ENCODE measurements at places on chromosomes 1 and 21.

DNA sequence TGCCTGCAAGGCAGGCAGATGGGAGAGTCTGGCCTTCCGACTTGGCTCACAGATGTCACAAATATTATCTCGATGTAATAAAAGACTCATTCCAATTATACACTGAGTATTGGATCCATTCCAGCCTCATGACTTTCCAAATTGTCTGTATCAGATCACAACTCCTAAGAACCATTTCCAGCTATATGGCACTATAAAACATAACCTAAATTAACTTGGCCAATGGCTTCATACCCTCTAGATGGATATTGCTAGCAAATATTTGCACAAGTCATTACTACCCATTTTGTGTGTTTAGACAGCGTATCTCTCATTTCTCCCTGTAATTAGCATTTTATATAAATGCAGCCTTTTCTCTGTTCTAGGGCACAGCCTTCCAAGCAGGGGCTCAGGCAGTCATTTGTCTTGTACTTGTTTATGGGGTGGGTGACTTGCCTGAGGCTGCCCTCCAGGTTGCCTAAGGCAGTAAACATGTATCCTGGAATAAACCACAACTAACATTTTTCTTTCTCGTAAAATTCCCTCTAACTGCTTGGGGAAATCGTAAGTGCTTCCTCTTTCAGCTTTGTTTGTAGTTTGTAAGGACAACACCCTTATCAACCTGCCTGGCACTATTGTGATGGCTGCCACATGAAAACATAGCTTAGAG lies 70.6 kb upstream of the KCNJ6 start:
- DNase-seq, result no peak

- DNase-seq, result no peak
These were observed 53.3 kb upstream of the ZC3H11B start for GRCh38 chr1:219666242-219666641.

- no peak for DNase-seq
These were observed 23.4 kb downstream of the DMRTB1 start for GRCh38 chr1:53482441-53483153.

DNA sequence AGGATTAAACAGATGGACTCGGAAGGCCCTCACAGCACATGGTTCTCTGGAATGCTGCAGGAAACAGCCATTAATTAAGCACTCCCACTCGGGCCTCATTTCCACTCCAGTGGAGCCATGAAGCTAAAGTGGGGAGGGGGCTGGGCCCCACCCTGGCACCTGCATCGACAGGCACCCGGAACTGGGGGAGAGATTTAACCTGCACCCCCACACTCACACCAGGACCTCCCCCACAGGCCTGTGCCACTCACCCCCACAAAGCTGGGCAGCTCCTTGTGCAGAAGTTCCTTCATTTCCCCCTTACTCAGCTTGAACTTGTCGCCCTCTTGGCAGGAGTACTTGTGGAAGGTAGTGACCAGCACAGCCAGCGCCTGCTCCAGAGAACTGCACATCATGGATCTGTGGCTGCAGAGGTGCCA lies 2.2 kb downstream of the S100A2 start:
- DNase-seq, result no peak

DNA sequence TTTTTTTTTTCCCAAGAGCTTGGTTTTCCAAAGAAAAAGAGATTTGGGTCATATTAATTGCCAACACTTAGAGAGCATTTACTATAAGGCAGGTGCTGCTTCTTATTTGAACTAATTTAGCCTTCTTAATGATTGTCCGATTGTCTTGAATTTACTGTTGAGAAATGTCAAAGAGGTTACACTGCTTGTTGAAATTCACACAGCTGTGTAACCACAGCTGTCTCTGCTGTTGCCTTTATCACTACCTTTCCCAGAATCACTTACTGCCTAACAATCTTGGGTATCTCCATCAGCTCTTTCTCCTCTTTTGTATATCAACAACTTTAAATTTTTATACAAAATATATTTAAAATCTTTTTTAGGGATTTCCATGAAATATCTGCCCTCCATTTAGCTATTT lies 115.6 kb downstream of the UCHL5 start:
- no peak for DNase-seq

GRCh38 chr1:18534810-18535205 lies 54.1 kb downstream of the KLHDC7A start:
- DNase-seq, result no peak

DNA sequence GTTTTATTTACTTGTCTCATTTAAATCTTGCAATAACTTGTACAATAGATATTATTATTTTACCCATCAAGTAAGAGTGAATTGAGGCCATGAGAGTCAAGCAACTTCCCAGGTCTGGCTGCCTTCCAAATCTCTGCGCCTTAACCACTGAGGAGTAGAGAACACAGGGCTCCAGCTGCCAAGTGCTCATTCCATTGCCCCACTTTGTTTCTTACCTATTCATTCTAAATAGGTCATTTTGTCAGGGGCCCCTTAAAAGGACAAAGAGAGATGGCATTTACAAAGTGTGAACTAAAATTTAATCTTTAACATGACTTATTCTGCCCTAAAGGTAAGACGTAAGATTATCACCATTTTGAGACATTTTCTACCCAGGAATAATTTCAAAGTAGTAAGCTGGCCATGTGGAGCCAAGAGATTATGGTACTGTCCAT lies 3.5 kb downstream of the PPP1R15B start:
- DNase-seq, result no peak

DNA sequence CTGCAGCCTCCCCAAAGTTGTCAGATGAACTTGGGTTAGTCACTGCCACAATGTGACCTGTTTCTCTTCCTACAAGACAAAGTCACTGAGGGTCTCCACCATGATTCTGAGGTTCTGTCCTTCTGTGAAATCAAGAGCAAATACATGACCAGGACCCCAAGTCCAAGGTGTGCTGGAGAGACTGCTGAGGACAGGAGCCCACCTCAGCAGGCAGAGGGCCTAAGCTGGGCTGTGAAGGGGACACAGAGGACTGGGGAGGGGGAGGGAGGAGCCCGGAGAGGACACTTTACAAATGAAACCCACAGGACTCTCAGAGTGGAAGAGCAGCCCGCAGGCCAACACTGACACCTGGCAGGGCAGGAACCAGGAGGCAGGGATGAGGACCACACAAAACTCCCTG lies 3.3 kb downstream of the PGLYRP3 start:
- DNase-seq, result no peak

DNA sequence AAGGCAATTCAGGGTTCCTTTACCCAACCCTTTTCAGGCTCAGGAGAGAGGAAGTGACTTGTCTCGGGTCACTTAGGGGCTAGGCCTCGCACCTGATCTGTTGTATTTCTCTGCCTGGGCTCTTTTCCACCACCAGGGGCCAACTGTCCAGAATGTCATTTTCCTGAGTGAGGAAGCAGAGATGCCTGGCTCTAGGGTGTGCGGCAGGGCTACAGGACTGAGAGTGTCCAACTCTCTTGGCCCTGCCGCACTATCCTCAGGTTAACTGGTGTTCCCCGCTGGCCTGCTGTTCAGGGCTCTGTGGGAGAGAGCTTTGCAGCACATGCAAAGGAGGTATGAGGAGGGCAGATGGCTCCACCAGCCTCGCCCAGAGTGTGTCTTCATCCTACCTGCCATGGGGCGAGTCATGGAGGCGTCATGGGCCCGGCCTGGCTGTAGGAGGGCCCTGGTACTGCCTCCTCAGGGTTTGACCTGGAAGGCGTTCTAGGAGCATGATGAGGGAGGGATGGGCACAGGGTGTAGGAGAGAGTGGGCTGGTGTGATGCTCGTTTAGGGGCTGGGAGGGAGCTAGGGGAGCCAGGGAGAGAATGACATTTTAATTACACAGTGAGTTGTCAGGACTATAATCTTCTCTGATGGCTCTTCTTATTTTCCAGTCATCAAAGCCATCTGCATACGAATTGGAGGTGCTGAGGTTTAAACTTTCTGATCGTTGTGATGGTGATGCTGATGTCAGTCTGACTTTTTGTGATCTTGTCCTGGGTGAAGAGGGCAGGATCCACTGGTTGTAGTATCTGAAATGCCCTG lies 128.3 kb downstream of the NOS1AP start:
- DNase-seq, result no peak

DNA sequence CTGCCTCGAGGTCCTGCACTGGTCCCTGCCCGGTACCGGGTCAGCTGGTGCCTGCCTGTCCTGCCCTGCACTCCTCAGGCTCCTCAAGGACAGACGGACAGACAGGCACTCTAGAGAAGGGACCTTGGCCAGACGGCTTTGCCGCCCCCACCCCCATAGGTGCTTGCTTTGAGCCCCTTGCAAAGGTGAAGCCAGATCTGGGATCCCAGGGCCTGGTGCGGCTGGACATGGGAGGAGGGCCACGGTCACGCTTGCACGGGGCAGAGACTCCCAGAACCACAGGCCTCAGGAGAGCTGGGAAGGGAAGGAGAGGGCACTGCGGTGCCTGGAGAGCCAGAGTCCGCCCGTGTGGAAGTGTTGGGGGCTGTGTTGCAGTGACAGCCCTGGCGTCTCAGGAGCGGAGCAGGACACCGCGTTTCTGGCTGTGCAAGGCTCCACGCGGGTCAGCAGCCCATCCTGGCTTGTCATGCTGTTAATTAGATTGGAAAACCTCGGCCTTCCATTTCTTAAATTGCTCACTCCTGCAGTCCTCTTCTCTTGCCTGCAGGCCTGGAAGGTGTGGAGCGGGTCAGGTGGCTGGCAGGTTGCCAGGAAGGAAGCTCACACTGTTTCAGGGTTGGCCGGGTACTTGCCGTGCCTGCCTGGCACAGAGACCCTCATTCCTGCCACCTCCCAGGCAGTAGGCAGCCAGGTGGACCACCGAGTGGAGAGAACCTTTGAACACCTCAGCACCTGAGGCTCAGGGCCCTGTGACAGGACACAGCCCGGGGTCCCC lies 16.3 kb downstream of the COL18A1 start:
- no peak for DNase-seq

DNA sequence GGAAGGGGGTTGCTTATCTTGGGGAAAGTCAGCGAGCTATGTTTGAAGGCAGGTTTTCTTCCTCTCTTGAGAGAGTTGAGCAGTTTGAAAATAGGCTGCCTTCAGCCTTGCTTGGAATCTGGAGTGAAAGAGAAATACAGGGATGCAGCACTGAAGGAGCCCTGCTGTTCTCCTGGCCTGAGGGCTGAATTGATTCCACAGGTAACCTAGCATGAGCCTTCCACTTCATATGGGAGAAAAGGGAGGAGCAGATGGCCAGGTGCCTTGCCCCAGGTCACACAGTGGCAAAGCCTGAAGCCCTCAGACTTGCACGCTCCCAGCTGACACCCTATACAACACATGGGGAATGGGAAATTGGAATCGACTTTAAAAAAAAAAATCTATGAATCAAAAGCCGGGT lies 88.0 kb upstream of the WLS start:
- no peak for DNase-seq

GRCh38 chr1:27872059-27872801 lies at the start of gene THEMIS2:
THEMIS2 (plus strand) TSS chr1:27872544; CDS start chr1:27872572, 28 bp downstream.
- DNase-seq, result peak; percentile 42

DNA sequence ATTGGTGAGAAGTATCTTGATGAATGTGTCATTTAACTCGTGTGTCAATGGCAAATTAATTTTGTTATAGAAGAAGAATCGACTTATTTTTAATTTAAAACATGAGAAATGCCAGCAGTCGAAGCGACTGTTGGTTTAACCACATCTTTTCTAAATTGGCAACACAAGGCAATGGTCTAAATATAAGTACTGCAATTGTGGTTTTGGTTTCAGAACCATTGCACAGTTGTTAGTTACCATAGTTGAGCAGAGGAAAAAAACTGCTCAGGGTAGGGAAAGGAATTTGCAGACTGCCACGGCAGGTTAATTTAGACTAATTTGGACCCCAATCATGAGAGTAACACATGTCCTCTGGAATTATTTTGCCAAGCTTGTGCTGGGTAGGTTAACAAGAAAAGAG lies 185.6 kb upstream of the RUNX1 start:
- no peak for DNase-seq

DNA sequence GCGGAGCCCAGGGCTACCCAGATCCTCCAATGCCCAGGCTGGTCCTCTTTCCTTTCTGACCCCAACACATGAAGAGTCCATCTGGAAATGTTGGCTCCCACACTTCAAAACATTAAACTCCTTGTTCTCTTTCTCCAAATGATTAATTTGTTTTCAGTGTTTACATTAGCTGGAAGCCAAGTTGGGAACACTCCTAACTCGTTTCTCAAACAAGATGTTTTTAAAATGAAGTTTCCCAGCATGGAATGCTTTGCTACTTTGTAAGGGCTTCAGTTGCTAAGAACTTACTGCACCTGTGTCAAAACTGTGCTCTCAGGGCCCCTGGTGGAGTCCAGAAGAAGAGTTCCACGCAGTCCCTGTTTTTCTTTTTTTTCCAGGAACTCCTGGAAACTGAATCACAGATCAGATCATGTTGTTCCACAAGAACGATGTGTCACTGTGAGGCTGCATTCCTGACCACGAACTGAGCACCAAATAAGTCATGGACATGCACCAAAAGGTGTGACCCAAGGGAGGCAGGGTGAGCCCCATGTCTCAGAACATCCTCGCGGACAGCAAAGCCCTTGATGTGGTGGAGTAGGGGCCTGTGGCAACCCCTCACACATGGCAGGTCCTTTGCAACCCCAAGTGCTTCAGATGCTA lies 257.3 kb downstream of the KCNJ6 start:
- DNase-seq, result no peak

DNA sequence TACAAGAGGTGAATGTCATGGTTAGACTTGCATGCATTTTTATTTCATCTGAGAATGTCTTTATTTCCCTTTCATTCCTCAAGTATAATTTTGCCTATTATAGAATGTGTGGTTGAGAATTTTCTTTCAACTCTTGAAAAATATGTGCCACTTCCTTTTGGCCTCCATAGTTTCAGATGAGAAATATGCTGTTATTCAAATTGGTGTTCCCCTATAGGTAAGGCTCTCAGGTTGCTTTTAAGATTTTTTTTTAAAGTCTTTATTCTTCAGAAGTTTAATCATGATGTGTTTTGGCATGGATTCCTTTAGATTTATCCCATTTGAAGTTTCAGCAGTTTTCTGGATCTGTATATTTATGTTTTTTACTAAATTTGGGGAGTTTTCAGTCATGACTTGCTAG lies 2.1 kb downstream of the MROH7 start:
- no peak for DNase-seq

DNA sequence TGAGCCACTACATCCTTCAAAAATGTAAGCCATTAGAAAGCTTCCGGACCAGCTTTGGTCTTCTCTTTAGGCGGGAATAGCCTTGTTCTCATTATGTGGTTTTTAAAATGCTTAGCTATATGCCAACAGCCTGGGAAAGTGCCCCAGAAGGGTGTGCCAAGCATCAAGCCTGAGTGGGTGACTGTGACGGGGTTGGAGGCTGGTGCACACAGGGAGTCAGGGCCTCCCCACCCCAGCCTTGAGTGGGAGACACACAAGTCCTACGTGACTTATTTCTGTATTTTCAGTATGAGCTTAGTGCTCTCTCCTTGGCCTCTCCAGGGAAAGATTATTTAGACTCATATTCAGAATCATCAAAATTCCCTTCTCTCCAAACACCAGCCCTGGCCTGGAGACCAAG lies 9.8 kb downstream of the UBASH3A start:
- no peak for DNase-seq
